ENCODE measurements at places on chromosomes 3 and 15.

DNA sequence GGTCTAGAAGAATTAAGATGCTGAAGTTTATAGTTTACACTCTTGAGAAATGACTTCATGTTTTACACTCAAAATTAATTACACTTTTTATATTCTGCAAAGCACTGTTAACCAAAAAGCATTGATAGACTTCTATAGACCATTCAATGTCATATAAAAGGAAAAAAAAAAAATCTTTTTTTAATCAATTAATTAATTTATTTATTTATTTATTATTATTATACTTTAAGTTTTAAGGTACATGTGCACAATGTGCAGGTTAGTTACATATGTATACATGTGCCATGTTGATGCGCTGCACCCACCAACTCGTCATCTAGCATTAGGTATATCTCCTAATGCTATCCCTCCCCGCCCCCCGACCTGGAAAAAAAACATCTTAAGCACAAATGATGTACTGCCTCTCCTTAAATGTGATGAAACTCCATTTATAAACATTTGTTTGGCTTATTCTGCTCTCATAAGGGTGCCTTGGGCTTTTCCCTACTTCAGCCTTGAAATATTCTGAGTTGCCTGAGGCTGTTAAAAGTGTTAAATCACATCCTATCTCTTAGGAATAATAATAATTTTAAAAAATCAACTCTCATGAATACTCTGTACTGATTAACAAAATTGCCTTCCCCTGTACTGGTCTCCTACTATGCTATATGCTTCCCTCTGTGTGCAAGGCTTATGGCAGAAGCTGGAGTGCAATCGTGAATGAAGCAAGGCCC lies 466.9 kb downstream of the SOX2 start:
- no peak for DNase-seq

GRCh38 chr3:123319760-123320159 lies 118.0 kb downstream of the SEC22A start:
- DNase-seq, result no peak

- no peak for DNase-seq
Measured at GRCh38 chr3:13245615-13245978, 172.4 kb upstream of the IQSEC1 start.

- no peak for DNase-seq
Measured at GRCh38 chr3:153753035-153753434, 368.2 kb upstream of the ARHGEF26 start.

DNA sequence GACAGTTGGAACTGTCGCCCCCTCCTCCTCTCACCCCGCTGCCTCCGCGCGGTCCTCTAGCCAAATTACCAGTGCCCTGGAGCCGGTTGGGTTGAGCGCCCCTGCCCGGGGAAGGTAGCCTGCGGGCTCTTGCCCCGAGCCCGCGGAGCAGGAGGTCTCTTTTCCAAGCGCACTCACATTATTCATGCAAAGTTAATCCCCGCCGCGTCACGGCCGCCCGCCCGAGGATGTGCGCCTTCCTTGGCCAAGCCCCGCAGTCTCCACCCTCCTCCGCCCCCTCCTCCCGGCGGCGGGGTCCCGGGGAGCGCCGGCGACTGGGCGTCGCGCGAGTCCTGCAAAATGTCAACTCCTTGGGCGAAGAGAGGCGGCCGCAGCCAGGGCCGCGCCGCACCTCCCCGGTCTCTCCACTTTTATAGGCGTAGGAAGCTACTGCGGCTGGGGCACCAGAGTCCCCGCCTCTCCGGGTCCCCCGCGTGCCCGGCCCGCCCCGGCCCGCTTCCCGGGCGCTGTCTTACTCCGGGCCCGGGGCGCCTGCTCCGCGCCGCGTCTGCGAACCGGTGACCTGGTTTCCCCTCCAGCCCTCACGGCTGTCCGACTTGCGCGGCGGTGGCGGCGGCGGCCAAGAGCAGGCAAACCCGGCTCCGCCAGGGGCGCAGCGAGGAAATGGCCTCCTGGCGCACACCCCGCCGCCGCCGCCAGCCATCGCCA lies at the start of gene THRB:
THRB (minus strand) TSS at position 233 of the 708 bp plus-strand sequence.
- DNase-seq, result no peak

GRCh38 chr15:74044267-74045110 lies 37.9 kb downstream of the GOLGA6A start:
- DNase-seq, result no peak

DNA sequence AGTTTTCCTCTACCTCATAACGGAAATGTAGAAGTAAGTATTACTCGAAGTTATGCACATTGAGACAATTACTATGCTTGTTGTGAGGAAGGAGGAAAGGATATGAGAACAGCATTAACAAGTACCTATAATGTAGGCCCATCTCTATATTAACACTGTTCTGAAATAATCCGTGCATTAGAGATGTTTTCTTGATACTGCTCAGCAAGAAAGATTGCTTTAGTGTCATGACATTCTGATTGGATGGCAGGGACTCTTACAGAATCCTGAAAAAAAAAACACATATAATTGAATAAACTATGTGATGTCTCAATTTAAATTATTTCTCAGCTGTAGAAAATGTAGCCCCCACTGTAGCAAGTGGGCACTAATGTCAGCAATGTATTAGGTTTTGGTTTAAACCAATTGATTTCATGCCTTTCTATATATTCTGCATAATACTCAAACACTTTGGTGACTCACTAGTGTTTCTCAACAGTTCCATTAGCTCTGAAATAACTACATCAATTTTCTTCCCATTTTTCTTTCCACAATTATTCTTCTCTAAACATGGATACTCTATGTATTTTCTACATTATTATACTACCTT lies 598.3 kb upstream of the BCHE start:
- DNase-seq, result no peak

- no peak for DNase-seq
Measured at GRCh38 chr3:13785351-13785750, 94.5 kb downstream of the WNT7A start.

DNA sequence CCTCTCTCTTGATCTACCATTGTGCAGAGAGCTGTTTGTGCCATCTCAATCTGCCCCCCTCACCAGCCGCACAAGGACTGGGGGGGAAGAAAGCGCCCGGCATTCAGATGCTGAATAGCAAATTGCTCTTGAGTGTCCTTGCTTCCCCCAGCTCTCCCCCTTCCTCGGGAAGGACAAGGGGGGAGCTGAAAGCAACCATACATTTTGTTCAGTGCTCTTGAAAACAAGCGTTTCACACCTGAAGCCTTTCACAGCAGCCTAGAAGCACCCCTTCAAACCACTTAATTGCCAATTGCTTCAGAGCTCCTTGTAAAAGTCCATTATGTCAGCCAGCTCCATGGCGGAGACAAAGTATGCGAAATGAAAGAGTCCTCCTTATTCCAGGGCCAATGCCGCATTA lies 540.1 kb downstream of the NR2F2 start:
- DNase-seq, result no peak

GRCh38 chr3:185701611-185702261 lies 115.6 kb downstream of the SENP2 start:
- DNase-seq, result no peak

GRCh38 chr15:63504979-63505841 lies 817 bp downstream of the USP3 start:
- DNase-seq, result peak; percentile 34

- DNase-seq, result no peak
Measured at GRCh38 chr3:184389935-184390528, 10.2 kb downstream of the CHRD start.

GRCh38 chr3:4306860-4307259 lies 3.7 kb downstream of the SETMAR start:
- DNase-seq, result no peak

- no peak for DNase-seq
Measured at GRCh38 chr15:52657338-52657737, 21.9 kb downstream of the ATOSA start.

- DNase-seq, result no peak
Measured at GRCh38 chr3:151962352-151962751, 88.9 kb downstream of the SUCNR1 start.
